ENCODE measurements at places on chromosomes 5 and 9. TPM values are rescaled to one million over a fixed set of nuclear protein-coding genes. Genes with fewer than 3 reads are reported as not detected.

DNA sequence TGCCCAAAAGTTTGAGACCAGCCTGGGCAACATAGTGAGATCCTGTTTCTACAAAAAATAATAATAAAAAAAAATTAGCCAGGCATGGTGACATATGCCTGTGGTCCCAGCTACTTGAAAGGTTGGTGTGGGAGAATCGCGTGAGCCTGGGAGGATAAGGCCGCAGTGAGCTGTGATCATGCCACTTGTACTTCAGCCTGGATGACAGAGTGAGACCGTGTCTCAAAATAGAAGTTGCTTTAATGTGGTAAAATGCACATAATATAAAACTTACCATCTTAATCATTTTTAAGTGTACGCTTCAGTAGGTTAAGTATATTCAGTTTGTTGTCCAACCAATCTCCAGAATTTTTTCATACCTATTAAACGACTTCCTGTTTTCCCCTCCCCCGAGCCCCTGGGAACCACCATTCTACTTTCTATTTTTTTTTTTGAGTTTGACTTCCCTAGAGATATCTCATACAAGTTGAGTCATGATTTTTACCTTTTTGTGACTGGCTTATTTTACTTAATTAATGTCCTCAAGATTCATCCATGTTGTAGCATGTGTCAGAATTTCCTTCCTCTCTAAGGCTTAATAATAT is 120.1 kb upstream of the POC5 start:
- H3K27ac ChIP-seq, result no peak overlapping the region
- H3K36me3 ChIP-seq, result no peaks in the 10 kb centered on the region
- no peak overlapping the region for H3K4me3 ChIP-seq

DNA sequence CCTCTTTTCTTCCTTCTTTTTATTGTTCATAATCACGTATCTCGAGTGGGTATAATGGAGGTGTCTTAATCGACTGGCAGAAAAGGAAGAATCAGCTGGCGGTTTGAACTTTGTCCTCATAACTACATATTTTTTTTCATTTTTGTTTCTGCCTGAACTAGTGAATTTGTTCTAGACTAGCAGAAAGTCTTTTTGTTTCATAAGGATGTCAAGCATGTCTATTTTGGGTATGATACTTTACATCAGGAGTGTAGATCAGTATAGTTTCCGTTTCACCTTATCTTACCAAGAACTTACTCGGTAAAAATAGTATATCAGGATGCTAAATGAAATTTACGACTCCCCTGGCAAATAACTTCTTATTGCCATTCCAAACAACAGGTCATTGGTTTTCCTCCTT is 278.9 kb downstream of the CHSY3 start:
- no peak overlapping the region for H3K27ac ChIP-seq
- no peak for DNase-seq
- H3K36me3 ChIP-seq, result no peaks in the 10 kb centered on the region
- H3K27me3 ChIP-seq, result no peaks in the 10 kb centered on the region
- no peaks in the 10 kb centered on the region for H3K4me1 ChIP-seq
- H3K4me3 ChIP-seq, result no peak overlapping the region

- H3K27ac ChIP-seq, result no peak overlapping the region
- H3K4me1 ChIP-seq, result no peaks in the 10 kb centered on the region
- no peaks in the 10 kb centered on the region for H3K36me3 ChIP-seq
- DNase-seq, result peak; percentile 21
Measured at GRCh38 chr5:124403281-124403680, 343.2 kb downstream of the ZNF608 start.

N4BP3 gene
- total RNA-seq, result 0.64 TPM

- H3K27ac ChIP-seq, result peak overlapping the region; percentile 5
- no peak overlapping the region for H3K4me3 ChIP-seq
- no peak for DNase-seq
- no peaks in the 10 kb centered on the region for H3K27me3 ChIP-seq
Measured at GRCh38 chr9:12860998-12861397, 86.2 kb downstream of the LURAP1L start.

DNA sequence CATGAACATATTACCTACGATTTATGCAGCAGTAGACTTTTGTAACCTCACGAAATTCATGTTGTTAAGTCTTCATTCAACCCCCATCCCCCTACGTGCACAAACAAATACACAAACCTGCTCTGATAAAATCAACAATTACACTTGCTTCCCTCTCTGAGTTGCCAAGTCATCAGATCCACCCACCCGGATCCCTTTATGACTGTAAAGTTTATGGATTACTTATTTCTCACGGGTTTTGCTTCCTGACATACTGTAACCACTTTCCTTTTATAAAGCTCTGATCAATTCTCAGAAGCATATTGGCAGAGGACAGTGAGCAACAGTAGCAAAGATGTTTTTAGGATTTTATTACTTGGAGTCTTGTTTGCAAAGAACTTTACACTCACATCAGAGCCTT is 70.5 kb downstream of the MLLT3 start:
- H3K4me1 ChIP-seq, result no peaks in the 10 kb centered on the region
- no peaks in the 10 kb centered on the region for H3K27me3 ChIP-seq
- H3K4me3 ChIP-seq, result no peak overlapping the region
- DNase-seq, result no peak

GRCh38 chr5:146877178-146877681 is 1.3 kb downstream of the PPP2R2B start:
- no peak for DNase-seq
- H3K27me3 ChIP-seq, result no peaks in the 10 kb centered on the region
- H3K4me1 ChIP-seq, result no peaks in the 10 kb centered on the region
- no peak overlapping the region for H3K27ac ChIP-seq

DNA sequence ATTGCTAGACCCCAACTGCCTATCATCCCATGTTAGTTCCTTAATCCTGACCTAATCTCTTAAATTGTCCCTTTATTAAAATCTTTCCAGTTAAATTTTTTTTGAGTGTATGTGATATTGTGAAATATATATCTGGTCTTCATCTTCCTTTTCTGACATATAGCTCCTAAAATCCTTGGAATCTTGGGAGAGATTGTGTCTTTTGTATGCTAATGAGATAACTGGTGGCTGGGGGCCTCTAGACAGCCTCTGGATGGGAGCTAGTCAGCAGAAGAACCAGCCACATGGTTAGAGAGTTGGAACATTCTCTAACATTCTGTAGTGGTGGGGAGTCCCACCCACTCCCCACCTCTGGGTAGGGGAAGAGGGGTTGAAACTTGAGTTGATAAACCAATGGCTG is 3.7 kb upstream of the CCL19 start:
- H3K4me1 ChIP-seq, result no peaks in the 10 kb centered on the region
- no peak overlapping the region for H3K4me3 ChIP-seq
- no peak overlapping the region for H3K27ac ChIP-seq
- no peaks in the 10 kb centered on the region for H3K36me3 ChIP-seq
- no peaks in the 10 kb centered on the region for H3K27me3 ChIP-seq

SHOC1 gene
- total RNA-seq, result 0.08 TPM

DNA sequence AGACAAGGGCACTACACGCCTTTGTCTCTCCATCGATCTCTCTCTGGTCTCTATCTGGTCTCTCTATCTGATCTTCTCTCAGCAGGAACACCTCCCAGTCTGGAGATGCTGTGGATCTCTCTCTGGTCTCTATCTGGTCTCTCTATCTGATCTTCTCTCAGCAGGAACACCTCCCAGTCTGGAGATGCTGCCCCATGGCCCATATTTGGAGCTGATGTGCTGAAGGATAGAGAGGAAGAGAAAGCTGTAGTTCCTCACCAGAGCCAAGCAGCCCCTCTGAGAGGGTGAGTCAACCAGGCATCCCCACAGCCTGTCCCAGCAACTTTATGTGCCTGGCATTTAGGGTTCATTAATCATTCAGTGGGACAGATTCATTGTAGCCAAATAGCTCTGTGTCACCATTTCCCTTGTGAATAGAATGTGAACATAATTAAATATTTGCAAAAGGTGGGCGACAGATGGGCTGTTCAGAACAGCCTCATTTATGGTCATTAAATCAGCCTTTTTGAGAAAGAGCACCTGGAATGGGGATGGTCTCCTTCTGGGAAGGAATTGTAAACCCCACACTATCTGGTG is 189.3 kb upstream of the MAST4 start:
- no peak for DNase-seq
- no peak overlapping the region for H3K27ac ChIP-seq

GRCh38 chr5:133523013-133523658 is 89.2 kb downstream of the FSTL4 start:
- DNase-seq, result no peak
- no peaks in the 10 kb centered on the region for H3K4me1 ChIP-seq
- H3K36me3 ChIP-seq, result no peaks in the 10 kb centered on the region
- H3K27ac ChIP-seq, result no peak overlapping the region

GRCh38 chr9:79565245-79565644 is 6.5 kb upstream of the TLE4 start:
- H3K36me3 ChIP-seq, result no peaks in the 10 kb centered on the region
- no peaks in the 10 kb centered on the region for H3K27me3 ChIP-seq
- no peak for DNase-seq
- no peak overlapping the region for H3K4me3 ChIP-seq
- no peak overlapping the region for H3K27ac ChIP-seq

GPX3 gene
- 26.3 TPM for total RNA-seq

CCDC187 gene
- total RNA-seq, result 0.41 TPM

Data from pancreas (tissue), 10 donors.